ENCODE measurements at places on chromosomes 5 and 9. TPM values are rescaled to one million over a fixed set of nuclear protein-coding genes. Genes with fewer than 3 reads are reported as not detected.

ZNF483 gene
- 0.40 TPM for total RNA-seq

TSLP gene
- not detected for total RNA-seq

GMCL2 gene
- total RNA-seq, result not detected

PIP5KL1 gene
- 1.1 TPM for total RNA-seq

SLC25A51 gene
- 20.3 TPM for total RNA-seq
